ENCODE measurements at places on chromosomes 6 and 20.

DNA sequence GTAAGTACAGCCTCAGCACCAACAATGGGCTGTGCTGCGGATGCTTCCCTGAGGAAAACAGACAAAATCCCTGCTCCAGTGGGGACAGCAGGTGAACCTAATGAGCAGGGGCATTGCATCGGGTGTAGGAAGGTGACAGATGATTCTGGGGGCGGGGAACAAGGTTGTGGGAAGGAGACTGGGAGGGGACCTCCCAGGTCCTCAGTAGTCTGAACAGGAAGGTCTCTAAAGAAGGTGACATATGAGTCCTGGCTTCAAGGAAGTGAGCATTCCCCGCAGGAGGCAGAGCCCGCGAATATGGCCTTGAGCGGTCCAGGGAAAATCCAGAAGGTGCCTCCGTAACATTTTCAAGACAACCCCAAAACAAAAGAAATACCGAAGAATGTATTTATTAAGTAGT, 19.4 kb downstream of the ULBP1 start:
- no peak for DNase-seq

DNA sequence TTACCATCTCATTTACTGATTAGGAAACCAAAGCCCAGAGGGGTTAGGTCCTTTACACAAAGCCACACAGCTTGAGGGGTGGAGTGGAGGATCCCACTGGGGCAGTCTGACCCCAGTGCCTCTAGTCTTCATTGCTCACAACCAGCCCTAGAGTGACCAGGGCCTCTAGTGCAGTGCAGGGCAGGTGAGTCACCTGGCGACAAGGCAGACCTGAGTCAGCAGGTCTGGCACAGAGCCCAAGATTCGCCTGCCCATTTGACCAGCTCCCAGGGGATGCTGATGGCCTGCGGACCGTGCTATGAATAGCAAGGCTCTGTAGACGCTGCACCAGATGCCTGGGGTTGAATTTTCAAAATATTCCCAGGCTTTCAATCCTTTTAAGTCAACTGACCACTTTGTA, 29.9 kb downstream of the CDH26 start:
- no peak for DNase-seq

- DNase-seq, result no peak
Measured at GRCh38 chr20:62212299-62212698, 7.8 kb downstream of the HRH3 start.

GRCh38 chr6:85496009-85496579, 46.2 kb downstream of the NT5E start:
- DNase-seq, result no peak

DNA sequence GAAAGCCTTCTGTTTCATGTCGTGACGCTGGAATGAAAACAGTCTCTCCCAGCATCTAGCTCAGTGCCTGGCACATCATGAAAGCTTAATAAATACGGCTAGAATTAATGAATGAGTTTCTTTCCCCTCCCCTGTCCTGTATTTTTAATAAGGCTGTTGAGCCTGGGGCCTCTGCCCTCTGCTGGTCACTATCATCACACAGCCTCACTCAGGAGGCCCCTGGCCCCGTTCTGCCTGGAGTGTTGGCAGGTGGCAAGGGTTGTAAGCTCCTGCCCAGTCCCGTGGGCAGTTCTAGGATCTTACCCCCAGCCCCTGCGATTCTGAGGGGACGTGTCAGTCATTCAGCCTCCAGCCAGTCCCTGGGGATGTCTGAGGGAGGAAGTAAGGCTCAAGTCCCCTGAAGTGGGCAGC, 41.4 kb downstream of the PHACTR3 start:
- DNase-seq, result no peak

DNA sequence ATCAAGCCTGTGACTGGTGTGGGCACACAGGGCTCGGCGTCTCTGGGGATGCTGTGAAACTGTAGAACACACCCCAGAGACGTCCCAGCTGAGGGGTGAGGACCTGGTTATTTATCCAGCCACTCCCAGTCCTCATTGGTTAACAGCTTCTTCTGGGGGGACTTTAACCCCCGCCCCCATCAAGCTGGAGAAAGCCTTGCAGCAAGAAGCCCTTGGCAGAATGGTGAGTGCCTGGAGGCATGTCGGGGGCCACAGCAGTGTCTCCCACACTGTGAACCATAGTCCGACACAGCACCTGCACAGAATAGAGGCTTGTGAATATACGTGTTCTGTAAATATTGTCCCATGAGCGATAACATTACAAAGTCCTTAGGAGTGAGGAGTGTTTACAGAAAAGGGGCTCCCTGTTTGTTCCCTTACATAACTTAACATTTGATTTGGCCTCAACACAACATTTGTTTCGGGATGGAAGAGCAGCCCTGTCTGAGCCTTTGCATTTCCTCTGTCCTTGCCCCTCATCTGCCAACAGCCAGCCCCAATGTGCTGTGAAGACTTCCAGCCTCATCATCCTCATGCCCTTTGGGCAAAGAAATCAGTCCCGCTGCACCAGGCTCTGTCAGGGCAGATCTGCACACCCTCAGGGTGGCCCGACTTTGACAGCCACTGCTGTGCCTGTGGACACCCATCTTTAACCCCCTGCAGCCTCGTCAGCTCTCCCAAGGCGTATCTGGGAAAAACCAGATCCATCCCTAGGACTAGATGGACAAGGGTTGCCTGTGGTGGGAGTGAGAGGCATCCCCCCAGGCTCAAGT, 2.2 kb upstream of the RRBP1 start:
- DNase-seq, result no peak

DNA sequence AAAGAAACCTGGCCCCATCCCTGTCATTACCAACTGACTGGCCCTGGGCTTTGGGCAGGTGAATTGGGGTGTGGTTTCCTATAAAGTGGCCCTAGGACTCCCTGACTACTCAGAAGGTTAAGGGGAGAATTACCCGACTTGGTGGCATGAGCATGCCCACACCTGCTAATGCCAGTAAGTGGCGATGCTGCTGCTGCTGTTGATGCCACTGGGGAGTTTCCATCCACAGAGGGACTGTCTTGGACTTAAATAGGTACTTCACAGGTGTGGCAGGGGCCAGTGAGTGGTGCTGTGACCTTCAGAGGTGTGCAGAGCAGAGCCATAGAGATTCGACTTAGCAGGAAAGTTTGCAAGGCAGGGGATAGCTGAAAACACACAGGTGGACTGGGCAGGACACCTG, 32.6 kb upstream of the MDFI start:
- no peak for DNase-seq

GRCh38 chr20:32278199-32278643, 770 bp downstream of the KIF3B start:
- no peak for DNase-seq

- DNase-seq, result no peak
Measured at GRCh38 chr20:20083807-20084206, 31.5 kb downstream of the CFAP61 start.

DNA sequence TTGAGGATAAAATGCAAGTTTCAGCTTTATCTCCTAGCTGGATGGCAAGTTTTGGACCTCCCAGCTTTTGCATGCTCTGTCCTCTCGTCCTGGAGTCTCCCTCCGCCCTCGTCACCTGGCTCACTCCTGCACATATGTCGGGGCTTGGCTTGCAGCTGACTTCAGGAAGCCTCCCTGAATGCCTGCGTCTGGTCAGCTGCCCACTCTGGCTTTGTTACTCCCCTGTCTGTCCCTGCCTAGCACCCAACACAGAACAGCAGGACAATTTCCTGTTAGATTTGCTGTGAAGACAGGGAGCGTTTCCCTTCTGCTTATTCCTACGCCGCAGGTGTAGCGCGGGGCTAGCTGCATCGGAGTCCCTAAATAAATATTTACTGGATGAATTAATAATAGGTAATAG, 5.4 kb downstream of the JPH2 start:
- no peak for DNase-seq

DNA sequence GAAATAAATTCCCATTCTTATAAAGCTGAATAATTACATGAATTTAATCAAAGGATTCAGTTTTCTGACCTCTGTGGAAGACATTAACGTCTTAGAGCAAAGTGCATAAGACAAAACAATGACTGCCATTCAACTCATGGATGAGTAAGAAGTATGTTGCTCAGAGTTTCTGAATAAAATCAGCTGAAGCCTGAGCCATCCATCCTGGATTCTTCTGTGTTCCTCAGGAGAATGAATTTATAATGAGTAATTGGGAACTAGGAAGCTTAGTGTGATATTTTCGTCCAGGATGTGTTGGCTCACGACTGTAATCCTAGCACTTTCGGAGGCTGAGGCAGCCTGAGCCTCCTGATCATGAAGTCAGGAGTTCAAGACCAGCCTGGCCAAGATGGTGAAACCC, 62.8 kb downstream of the PERP start:
- DNase-seq, result no peak

- no peak for DNase-seq
Measured at GRCh38 chr20:44450281-44450889, 25.3 kb upstream of the TTPAL start.

DNA sequence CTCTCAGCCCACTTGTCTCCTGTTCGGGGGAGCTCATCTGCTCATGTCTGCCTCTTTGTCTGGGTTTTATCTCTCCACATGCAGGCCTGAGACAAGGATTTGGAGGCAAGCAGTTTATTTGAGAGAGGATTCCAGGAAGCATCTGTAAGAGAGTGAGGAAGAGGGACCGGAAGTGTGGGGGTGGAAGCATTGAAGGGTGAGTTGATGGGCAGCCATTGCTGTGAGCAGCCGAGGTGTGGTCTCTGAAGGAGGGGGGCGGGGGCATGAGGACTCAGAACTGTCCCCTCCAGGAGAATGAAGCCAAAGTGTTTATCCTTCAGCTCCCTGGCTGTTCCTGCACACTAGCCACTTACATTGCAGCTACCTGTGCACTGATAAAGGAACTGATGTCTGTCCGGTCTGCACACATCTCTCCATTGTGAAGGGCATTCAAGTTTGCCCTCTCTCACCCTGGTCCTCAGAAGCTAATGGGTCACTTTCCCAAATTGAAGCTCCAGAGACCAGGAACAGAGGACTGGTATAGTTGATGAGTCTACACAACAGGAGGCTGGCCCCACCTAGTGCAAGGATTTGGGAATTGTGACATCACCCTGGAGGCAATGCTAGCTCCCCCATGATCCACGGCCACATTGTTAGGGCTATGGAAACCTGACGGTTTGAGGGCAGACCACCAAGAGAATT, 100.5 kb upstream of the FOXA2 start:
- no peak for DNase-seq

- DNase-seq, result no peak
Measured at GRCh38 chr20:10883166-10883565, 209.4 kb upstream of the JAG1 start.

- no peak for DNase-seq
Measured at GRCh38 chr6:108562503-108562993, 1.8 kb downstream of the FOXO3 start.

DNA sequence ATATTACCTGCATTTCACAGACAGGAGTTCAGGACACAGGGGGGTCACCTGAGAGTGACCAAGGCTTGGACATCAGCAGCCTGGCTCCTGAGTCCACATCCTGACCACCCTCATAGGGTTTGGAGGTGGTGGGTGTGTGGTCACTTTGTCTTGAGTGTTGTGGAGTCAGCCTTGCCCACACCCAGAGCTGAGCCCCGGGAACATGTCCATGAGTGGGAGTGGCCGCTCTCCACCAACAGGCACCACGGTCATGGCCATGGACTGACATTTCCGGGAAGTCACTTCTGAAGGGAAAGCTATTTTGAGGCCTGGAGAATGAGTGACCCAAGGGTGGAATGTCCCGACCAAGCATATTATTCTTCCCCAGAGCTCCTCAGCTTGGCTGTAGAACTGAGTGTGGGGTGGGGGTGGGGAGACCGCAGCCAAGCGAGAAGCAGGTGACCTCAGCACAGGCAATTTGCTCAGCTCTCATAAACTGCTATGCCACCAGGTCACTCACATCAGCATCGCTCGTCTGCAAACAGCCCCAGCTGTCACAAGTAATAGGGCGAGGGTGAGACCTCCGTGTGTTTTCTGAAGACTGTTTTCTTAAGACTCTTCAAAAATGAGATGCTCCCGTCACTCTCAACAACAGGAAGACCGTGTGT, 348.6 kb upstream of the CDH4 start:
- no peak for DNase-seq

- DNase-seq, result no peak
Measured at GRCh38 chr20:34806255-34806654, 19.2 kb downstream of the NCOA6 start.

DNA sequence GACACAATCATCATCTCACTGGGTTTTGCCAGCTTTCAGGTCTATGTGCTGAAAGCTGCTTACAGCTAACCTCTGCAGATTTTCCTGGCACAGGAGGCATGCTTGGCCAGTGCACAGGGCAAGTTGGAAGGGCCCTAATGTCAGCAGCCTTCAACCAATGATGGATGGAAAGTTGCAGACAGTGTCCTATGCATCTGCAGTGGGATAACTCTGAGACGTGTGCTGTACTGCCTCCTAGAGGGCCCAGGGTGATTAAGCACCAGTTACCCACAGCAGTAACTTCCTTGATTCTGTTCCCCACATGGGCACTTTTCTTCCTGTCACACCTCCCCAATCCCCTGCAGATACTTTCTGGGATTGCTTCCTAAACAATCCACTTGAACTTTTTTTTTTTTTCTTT, 38.6 kb downstream of the OVOL2 start:
- DNase-seq, result no peak

GRCh38 chr6:110512991-110513390, 36.6 kb upstream of the SLC22A16 start:
- DNase-seq, result no peak

DNA sequence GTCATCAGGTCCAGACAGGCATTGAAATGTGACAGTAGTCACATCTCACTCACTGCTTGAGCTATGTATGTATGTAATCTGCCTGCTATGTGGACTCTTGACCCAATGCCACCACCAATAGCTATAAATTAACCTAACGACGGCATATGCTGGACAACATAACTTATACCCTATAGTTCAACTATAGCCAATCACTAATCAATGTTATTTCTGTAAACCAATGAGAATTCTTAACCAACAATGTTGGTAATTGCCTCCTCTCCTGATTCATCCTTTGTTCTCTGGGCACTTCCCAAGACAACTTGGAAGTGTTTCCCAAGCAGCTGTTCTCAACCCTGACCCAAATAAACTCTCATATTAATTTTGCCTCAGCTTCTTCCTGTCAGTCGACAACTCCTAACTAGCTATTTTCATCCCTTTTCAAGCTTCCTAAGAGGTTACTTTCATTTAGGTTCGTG, 24.1 kb upstream of the SERPINB1 start:
- DNase-seq, result no peak

DNA sequence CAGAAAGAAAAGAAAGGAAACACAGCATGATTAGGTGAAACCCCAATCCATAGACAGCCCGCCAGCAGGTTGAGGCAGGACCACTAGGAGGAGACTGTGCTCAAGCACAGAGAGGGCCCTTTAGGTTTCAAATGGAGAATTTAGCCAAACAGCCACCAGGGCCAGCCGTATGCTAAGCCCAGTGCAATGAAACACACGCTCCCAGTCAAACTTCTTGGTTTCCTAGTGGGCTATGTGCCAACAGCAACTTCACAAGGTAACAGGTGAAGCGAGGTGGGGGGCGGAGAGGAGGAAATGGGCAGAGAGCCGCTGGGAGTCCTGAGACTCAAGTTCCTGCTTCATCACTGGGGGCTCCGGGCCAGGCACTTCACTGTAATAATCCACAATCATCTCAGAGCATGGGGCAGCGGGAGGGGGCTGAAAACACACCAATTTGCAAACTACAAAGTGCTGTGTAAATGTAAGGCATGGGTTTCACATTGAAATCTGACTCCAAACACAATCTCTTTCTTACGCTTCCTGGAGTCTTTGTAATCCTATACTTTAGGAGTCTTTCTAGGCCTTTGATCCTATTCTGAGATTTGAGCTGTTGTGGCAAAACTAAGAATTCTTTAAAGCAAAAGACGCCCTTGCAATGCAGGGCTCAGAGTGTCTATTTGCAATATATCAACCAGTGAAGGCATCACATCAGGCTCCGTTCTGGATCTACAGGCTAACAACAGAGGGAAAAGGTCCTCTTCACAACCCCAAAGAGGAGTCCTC, 117.3 kb downstream of the OPRM1 start:
- DNase-seq, result peak; percentile 39
